ENCODE measurements at places on chromosomes 6 and 20.

- no peak for DNase-seq
Measured at GRCh38 chr6:143545976-143546547, 34.5 kb upstream of the FUCA2 start.

- no peak for DNase-seq
Measured at GRCh38 chr6:140893432-140893831, 1239.3 kb upstream of the GJE1 start.

DNA sequence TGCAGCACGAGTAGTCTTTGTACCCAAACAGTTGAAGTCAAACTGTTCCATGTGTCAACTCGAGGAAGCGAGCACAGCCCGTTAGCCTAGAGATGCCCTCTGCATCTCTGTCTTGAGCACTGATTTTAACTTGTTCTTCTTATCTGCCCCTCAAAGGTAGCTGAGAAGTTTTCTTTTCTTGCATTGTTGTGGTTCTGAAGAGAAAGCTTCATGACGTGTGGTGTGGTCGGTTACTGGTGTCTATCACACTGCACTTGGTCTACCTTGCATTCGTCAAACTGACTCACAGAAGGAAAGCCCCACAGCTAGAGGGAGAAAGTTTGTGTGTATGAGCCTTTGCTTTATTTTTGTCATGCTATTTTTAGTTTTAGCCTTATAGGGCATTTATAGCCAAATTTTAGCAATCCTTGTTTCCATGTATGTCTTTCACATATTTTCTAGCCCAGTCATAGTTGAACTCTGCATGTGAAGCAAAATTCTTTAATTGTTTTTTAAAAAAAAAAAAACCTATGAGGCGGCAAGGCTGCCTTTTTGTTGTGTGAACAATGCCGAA, 115.1 kb downstream of the JAG1 start:
- DNase-seq, result no peak

DNA sequence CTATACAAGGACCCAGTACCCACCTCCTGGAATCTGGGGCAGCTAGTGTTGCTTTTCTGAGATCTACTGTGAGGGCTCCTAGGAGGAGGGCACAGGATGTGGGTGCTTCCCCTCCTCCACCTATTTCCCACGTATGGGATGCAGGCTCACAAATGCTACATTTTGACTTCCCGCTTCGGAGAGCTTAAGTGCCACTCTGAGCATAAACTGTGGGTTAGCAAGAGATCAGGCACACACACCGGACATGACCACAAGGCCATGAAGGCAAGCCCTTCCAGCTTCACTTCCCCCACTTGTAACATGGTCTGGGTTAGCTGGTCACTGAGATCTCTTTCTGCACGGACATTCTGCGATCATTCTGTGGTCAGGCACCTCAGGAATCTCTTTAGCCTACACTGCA, 15.7 kb upstream of the TGM3 start:
- no peak for DNase-seq

- DNase-seq, result no peak
Measured at GRCh38 chr6:40558102-40558501, 29.1 kb downstream of the LRFN2 start.

DNA sequence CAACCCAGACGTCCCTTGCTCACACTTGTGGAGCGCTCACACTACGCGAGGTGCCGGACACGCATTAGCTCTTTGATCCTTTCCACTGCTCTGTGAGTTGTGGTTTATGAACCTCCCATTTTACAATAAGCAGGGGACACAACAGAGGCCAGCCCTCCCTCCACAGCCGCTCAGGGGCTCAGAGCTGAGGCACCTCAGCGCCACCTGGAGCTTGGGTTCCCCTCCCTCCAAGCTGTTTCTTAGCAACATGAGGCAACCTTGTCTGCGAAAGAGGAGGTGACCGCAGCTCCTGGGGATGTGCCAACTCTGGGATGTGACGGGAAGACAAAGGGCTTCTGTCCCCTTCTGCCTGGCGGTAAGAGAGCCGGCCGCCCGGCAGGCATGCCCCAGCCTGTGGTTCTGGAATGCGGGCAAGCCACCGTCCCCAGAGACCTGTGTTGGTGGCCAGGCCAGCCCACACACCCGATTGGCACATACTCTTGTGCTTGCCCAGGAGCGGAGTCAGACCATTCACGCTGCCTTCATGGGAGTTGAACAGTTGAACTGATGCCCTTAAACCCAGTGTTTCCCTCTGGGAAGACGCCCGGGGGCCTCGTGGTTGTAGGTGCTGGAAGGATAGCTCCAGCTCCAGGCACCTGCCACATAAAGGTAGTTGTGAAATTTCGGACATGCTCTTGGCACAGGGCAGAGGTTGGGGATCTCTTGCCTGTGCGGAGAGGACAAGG, 44.5 kb downstream of the RBM38 start:
- DNase-seq, result no peak

- no peak for DNase-seq
Measured at GRCh38 chr20:58434326-58434725, 45.3 kb downstream of the VAPB start.

DNA sequence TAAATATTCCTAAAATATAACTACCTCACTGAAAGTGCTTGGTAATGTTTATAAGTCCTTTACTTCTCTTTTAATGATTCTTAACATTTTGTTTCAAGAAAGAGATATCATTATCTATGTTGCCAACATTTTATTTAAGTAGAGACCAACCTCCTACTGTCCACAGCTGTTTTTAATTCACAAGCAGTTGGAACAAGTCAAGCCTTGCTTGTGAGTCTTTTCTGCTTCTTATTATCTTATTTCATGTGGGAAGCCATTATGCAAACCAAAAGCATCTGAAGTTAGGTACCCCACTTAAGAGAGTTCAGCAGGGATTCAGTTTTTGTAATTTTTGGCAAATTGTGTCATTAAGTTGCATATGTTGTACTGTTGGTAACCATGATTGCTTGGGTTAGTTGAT, 1714.5 kb downstream of the GRIK2 start:
- DNase-seq, result no peak

DNA sequence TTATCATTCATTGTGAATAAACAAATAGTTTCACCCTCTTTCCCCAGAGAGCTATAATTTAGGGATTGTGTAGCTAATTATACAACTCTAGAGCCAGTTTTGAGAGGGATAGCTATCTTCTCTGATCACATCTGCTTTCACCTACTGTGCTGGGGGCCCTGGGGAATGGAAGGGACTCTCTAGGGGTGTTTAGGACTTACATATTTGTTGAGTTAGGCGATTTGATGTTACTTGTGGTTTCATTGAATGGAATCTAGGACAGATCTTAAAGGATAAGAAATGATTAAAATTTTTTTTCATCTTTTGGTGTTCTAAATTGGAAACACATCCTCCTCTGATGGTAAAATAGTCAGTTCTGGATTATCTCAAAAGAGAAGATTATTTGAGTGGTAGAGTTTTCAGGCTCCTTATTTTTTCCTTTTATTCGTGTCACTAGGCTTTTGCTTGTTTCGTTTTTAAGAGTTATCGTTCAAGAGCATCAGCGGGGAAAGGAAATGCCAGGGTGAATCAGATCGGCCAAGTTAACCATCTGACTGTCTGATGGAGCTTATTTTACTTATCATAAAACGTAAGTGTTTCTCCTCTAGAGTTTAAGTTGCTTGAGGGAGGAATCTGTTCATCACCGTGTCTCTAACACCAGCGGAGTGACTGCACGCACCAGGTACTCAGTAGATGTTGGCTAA, 236.7 kb downstream of the FARS2 start:
- no peak for DNase-seq

GRCh38 chr6:15256538-15257271, 10.8 kb downstream of the JARID2 start:
- DNase-seq, result no peak

DNA sequence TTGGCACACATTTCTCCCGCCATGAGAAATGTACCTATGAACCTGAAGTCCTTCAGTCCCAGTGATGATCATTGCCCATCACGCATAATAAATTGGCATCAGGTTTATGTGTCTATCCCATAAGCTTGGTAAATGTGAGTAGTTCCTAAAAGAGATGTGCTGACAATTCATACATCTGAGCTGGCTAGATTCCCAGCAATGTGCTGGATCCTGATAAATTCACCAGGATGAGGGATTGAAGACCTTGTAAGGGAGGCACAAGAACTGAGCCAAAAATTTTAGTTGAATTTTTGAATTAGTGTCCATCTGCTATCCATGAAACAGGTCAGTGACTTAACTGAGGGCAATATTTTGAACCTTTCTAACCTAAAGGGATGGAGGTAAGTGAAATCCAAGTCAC, 267.9 kb upstream of the CITED2 start:
- no peak for DNase-seq

GRCh38 chr6:162245830-162246420, 481.6 kb downstream of the PRKN start:
- DNase-seq, result no peak

DNA sequence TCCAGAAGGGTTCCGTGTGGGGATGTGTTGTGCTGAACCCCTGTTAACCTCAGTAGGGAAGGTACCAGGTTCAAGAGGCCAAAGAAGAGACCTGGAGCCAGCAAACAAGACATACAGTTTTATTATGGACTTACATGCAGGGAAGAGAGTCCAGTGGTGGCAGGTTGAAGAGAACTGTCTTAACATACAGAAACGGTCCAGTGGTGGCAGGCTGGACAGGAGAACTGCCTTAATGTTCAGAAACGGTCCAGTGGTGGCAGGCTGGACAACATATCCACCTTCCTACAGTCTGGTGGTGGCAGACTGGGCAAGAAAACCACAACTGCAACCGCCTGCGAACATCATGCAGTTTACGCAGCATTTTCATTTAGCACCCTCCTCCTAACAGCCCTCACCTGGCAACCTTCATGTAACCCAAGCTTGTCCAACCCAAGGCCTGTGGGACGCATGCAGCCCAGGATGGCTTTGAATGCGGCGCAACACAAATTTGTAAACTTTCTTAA, 75.9 kb downstream of the PHACTR3 start:
- DNase-seq, result no peak

DNA sequence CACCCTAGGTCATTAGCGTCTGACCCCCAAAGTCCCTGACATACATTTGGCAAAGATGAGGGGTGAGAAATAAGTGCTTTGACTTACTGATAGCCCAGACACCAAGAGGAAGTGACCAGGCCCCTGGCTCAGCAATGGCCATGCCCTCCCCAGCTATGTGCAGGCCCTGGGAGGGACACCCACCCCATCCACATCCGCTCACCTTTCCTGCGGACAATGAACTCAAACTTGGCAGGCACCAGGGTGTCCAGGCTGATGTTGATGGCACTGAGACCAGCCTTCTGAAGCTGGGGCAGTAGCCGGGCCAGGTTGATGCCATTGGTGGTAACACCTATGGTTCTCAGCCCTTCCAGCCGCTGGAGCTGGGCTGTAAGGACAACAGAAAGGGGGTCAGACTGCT, 18.4 kb downstream of the MOCS1 start:
- DNase-seq, result no peak

Data from GM18507 (cell line).